ENCODE measurements at places on chromosomes 2 and 18.
A peak's percentile ranks its signal among the peaks of the same experiment; 100 is the strongest.

DNA sequence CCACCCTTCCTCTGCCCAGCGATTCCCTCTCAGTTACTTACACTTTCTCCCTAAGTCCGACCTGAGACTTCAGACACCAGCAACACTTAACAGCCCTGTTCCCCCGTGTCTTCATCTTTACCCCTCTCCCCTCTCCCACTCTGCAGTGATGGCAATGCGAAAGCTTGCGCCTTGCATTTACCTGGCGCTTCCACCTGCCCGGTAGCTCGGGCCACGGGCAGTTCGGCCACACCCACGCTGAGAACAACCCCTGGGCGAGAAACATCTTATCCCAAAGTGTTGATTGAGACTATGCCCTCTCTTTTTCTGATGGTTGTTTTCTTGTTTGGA, 558 bp downstream of the DNAJC10 start:
- peak; percentile 49 for DNase-seq

DNA sequence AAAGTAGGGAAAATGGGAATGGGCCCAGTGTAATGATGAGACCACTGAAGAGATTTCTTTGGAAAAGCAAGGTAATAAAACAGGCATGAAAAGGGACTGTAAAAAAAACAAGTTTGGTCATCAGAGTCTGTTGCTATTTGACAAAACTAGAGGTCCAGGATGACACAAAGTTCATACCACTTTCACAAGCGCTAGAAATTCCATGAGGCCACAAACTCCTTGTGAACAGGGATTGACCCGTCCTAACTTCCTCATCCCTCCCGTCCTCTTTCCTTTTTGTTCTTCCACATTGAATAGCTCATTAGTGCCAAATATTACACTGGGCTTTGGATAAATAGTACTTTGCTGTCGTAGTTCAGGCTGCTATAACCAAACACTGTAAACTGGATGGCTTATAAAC, 188.8 kb upstream of the EPC2 start:
- DNase-seq: no peak

DNA sequence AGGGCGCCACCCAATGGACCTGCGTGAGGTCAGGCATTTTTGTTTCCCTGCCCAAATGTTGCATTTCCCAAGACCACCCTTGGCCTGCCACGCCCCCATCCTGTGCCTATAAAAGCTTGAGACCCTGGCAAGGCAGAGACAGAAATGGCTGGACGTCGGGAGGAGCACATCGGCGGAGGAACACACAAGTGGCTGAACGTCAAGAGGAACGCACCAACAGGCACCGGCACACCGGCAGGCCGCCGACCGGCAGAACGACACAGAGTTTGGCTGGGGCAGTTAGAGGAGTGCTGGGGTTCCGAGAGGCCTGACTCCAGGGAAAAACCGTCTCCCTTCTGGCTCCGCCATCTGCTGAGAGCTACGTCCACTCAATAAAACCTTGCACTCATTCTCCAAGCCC, 35.9 kb downstream of the DCDC2C start:
- no peak for DNase-seq

DNA sequence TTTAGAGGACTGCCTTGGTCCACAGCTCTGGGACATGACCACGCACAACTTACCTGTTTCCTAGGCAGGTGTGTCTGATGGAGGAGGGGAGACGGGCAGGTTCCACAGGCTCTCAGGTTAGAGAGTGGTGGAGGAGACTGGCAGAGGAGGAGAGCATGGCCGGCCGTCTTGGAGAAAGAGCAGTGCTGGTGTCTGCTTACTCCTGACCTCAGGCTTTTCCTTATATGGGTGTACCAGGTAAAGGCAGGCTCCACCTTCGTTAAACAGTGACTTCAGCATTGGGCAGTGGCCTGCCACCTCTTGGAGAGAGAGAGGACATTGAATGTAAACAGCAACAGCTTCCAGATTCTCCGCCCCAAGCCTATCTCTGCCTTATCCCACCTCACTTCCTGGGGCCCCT, at the start of gene CAPN13:
TSS of gene CAPN13 (minus strand) at position 198 of the 400 bp plus-strand sequence. CDS start 20,121 bp downstream, outside the sequence.
- DNase-seq: no peak

DNA sequence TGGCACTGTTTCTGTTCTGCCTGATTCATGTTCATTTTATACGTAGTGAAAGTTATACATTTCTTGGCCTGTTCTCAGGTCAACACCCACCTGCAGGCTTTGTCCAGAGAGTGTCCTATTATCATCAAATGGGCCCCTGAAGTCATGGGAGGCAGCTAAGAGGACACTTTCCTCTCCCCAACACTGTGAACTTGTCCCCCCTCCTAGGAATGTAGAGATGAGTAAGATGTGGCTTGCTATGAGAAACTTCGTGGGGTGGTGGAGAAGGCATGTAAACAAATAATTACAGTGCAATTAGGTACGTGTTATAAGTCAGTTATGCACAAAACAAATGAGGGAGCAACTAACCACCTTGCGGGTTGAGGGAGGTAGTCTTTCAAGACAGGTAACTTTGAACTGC, 57.9 kb downstream of the COL4A3 start:
- no peak for DNase-seq

DNA sequence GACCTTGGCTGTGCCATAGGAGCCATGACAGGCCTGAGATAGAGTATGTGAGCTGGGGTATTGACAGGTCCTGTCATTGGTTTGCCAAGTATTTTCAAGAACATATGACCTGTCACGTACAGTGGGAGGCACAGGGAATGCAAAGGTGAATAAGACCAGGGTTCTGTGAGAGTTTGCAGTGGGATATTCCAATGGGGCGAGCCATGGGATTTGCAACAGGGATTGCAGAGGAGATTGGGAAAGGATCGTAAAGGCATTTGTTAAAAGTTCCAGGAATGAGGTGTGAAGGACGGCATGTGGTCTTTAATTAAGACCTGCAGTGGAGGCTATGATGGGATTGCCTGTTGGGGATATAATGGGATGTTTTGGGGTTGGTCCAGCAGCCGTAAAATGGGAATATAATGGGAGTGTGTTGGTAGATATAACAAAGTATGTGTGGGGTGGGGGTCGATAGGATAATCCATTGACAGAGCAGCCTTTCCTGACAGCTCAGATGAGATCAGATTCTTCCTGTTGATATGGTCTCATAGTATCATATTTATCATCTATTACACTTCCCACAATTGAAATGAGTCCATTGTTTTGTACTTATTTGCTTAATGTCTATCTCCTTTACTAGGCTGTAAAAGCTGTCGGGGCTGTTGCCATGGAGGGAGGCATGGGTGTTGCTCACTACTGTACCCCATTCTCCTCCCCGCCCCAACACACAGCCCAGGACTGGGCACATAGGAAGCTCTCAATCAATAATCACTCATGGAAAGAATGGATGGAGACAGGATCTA, 38.1 kb downstream of the PKDCC start:
- DNase-seq: no peak

- DNase-seq: no peak
Measured at GRCh38 chr2:46939626-46940359, 24.2 kb upstream of the MCFD2 start.

- no peak for DNase-seq
Measured at GRCh38 chr2:42575458-42576064, 7.1 kb downstream of the MTA3 start.

DNA sequence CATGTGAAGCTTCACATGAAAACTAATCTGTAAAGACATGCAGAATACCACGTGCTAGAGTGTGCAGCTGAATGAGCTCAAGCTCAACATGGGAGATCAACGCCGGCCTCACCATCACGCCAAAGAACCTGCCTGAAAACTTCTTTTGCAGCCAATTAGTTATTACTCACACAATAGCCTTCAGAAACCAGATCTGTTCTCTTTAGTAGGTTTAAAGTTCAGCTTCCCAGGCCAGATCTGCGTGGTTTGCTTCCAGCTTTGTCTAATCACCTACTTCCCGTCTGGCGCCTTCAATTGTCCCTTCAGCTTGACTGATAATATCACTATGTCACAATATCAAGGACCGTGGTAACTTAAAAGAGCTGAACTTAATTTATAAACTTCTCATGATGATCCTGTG, 68.0 kb upstream of the ZNF236 start:
- DNase-seq: no peak

DNA sequence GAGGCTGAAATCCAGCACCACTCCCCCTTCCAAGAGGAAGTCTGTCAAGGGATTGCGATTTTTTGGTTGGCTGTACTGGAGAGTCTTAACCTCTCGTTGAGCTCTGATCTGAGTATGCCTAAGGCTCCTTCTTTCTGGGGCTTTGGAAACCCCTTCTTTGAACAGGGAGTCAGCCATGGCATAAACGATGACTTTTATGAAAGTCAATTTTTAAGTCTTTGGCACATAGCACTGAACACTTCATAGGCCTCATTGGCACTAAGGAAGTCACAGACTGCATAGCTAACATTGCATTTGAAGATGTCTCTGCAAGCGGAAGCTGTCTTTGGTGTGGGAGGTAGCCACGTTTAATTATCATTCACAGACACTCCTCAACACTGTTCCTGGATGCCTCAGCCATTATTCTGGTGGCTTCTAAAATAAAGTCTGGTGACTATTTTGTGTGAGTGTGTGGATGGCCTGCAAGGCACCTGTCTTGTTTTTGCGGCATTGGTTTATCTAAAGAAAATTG, 148.2 kb upstream of the NCK2 start:
- DNase-seq: no peak

- no peak for DNase-seq
Measured at GRCh38 chr2:46545015-46545839, 65.9 kb downstream of the TMEM247 start.

DNA sequence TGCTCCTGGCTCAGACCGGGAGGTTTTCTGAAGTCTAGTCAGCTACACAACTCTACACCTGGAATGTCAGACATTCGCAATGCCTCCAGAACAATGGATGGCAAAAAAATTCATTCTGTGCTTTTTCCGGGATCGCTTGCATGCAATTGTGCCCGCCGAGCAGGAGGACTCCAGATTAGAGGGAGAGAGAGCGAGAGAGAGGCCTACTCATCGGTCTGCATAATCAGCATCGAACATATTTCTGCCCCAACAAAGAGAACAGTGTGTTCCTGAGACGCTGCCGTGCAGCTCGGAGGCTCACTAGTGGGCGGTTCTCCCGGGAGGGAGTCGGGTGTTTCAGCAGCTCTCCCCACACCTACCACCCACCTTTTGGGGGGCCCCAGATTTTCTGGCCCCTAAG, 117.1 kb downstream of the KLHL29 start:
- no peak for DNase-seq

GRCh38 chr2:212223696-212224095, 314.9 kb downstream of the ERBB4 start:
- no peak for DNase-seq

GRCh38 chr2:165203689-165204559, at the start of gene SCN3A:
Gene SCN3A, minus strand, starts transcription at chr2:165204050. Its CDS starts 27,656 bp downstream, at chr2:165176394.
- DNase-seq: peak; percentile 81

DNA sequence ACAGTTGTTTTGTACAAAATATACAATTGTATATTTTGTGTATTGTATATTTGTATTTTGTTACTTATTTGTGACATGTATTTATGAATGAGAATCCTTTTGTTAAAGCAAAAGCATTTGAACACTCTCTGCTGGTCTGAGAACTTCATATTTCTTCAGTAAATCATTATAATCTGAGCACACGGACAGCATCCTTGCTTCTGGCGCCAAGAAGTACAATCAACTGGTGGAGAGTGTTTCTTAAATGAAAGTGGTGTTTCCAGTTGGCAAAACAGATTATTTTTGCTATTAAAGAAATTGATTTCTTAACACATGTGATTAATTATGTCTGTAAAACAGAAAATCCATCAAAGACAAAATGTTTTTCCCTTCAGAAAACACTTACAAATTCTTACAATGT, 95.1 kb upstream of the COPS8 start:
- DNase-seq: no peak

GRCh38 chr2:105194022-105194675, 47.4 kb upstream of the GPR45 start:
- peak; percentile 9 for DNase-seq

DNA sequence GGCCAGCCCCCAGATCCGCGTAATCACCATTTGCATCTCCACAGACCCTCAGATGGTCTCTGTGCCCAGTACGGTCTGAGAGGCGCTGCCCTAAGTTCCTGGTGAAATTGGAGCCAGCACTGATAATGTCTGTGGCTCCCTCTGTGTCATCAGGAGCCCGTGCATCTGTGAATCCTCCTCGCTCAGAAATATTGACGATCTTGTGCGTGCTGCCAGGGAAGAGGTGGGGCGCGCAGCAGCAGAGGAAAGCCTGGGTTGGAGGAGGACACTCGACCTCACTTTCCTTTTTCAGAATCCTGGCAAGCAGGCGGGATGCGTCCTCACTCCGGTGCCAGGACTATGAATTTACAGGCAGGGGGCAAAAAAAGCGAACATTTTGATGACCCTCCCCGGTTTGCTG, 686.1 kb upstream of the SALL3 start:
- DNase-seq: peak; percentile 55

GRCh38 chr2:37800176-37800858, 124.8 kb upstream of the RMDN2 start:
- no peak for DNase-seq

DNA sequence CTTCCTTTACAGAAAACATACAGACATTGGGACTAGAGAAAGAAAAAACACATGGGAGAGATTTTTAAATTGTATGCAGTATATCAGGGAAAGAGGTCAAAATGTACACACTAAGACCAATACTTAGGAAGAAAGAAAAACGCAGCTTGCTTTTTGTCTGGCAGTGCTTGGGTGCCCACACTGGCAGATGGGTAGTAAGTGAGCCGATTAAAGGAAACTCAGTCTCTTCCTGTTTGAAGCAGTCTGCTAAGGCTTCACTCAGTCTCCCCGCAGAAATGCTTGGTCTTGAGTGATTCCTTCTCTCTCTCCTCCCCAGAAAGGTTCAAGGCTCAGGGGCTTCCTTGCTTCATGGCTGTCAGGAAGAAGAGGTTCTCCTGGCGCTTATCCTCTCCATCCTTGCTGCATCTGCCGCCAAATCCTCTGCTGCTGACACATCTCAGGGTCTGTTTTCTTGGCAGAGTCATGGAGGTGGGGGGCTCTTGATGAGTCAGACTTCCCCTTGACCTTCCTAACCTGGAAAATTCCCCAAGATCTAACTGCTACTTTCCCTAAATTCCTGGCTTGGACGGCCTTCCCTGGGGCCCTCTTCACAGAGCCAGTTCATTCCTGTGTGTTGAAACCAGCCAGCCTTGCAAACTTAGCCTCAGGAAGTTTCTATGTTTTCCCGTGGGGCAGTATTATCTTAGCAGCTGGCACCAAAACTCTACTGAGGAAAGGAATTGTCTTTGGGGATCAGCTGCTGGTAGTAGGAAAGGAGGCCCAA, 10.5 kb upstream of the TMSB10 start:
- no peak for DNase-seq

DNA sequence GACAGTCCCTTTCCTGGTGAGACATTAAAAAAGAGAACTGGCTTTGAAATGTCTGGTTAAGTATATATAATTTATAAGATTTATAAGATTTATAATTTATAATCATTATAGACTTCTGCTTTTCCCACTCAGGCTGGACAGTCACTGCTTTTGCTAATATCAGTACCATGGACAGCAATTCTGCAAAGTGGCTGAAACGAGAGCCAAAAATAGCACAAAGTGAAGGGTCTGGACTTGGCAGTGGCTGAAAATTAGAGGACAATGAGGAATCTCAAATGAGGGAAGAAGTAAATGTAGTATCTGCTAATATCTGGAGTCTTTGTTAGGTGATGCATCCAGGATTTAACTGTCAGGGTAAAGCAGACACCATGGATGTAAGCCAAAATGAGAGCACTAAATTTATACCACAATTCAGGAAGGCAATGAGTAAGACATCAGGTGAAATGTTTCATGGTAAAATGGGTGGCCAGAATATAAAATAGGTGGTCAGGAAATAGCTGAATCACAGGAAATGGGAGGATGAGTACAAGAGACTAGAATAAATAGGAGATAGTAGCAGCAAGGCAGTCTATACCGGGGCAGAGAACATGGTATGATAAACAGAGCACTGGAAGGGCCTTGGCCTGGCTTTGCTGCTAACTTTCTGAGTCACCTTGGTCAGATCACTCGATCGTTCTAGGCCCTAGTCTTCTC, 39.6 kb upstream of the BOD1L2 start:
- peak; percentile 23 for DNase-seq

Data from NCI-H1092 treated with DMSO at 0.1 percent for 48 hours (cell line).